Activated CD4-positive, alpha-beta memory T cell treated with anti-CD3 and anti-CD28 coated beads for 36 hours (primary cell): ENCODE measurements at places on chromosomes 1 and 21.
A peak's percentile ranks its signal among the peaks of the same experiment; 100 is the strongest.

DNA sequence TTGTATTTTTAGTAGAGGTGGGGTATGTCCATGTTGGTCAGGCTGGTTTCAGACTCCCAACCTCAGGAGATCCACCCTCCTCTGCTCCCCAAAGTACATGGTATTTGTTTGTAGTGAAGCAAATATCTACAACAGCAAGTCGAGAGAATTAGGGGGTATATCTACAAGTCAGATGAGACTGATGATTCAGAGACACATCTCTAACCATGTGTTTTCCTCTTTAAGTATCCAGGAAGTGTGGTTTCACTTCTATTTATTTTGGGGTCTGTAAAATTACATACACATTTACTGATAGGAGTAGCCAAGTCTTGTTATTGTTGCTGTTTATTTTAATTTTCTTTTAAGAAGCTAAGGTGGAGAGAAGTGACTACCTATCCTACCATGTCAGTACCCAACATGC lies 44.9 kb downstream of the SGIP1 start:
- DNase-seq = no peak

DNA sequence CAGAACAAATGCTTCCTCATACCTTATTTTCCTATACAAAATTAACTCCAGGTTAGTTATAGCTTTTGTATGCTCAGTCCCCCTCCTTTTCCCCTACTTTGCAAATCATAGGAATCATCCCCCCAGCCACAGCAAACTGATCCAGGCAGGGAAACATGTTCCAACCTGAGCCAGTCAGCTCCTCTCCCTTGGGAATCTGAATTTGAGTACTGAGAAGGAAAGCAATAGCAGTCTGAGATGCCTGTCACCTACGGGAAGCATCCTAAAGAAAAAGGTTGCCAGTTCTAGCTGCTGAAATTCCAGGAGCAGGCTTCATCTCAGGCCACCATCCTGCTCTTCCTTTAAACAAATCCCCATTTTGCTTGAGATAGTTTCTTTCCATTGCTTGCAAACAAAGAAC lies 6.9 kb downstream of the ADSS2 start:
- no peak for DNase-seq

- no peak for DNase-seq
These were observed 103.0 kb downstream of the DISC1 start for GRCh38 chr1:231729544-231729943.

DNA sequence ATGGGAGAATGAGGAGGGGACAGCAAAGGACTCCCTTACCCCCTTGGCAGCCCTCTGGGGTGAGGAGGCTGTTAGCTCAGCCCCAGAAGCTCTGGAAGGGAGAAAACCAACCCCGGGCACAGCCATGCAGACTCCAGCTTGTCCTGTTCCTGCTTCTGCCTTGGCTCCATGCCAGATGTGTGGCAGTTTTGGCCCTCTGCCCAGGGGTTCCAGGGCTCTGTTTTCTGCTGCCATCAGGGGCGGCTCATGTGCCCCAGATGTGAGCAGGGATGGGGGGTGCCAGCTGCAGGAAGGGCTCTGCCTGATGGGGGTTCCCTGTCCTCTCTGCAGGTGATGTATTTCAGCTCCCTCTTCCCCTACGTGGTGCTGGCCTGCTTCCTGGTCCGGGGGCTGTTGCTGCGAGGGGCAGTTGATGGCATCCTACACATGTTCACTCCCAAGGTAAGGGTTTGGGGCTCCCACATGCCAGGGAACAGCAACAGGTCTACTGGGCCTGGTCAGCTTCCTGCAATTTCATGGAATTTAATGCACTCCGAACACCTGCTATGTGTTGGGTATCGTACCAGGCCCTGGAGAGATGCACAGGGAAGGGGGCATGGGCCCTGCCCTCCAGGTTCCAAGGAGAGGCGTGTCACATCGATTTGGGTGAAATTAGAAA lies 26.1 kb downstream of the SLC6A17 start:
- no peak for DNase-seq

DNA sequence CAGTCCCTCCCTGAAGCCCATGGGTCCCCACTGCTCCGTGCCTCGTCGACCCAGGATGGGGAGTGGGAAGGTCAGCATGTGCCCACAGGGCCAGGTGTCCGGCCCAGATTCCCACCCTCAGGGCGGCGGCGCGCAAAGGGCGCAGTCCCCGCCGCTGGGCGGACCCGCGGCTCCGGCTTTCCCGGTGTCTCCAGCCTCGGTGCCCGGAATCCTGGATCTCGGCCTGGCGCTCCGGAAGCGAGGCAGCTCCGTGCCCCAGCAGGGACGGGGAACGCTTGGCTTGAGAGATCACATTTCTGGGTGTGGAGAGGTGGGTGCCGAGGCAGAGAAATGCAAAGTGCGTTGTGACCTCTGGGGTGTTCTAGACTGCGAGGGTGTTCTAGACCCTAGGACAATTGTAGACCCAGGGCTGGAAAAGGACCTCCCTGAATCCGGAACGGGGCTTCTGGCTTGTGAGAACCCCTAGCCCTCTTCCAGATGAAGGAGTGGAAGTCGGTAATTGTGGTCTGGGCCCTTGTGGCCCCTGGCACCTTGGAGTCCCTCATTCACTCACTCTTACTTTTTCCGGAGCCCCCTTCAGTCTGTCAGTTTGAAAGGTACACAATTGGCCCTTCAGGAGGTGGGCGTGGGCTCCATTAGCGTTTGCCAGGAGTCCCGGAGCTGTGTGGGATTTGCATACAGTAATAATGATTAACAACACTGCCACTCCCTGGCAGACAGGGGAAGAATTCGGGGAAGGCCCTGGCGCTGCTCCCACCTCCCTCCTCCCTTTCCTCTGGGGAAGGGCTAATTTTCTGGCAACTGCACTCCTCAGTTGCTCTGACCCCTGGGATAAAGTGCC lies 1.6 kb upstream of the KCND3 start:
- peak; percentile 13 for DNase-seq

- DNase-seq = peak; percentile 85
These were observed 30.9 kb downstream of the SKI start for GRCh38 chr1:2258996-2259395.

DNA sequence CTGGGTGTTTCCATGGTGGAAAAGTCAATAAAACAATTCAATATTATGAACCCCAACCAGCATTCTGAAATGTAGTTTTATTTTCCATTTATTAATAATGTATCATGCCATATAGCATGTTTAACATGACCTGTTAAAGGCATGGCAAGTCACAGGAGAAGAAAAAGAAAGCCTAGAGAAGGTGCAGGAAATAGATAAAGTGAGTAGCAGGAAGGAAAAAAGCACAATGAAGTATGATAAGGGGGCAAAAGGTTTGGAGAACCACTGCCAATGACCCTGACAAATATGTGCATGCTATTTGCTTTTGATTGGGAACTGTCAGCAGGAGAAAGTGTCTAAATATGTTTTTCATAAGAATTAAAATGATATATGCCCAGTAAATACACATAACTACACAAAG lies 85.6 kb downstream of the HMCN1 start:
- DNase-seq = no peak

- DNase-seq = no peak
These were observed 81.7 kb downstream of the PIK3CD start for GRCh38 chr1:9733160-9733789.
